ENCODE measurements at places on chromosomes 16 and 17.

DNA sequence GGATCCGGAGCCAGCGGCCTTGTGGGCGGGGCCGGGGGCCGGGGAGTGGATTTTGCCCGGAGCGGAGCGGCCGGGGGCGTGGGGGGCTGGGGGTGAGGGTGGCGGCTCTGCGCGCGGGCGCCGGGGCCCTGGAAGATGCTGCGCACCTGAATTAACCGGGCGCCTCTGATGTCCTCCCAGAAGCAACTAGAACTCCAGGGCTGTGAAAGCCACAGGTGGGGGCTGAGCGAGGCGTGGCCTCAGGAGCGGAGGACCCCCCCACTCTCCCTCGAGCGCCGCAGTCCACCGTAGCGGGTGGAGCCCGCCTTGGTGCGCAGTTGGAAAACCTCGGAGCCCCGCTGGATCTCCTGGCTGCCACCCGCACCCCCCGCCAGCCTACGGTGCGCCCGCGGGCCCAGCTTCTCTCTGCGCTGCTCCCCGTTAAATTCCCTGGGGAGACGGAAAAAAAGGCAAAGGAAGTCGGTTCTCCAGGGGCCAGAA lies 549 bp downstream of the SLC26A11 start:
- no peak for DNase-seq

- DNase-seq, result no peak
Measured at GRCh38 chr17:39553341-39553945, 54.3 kb downstream of the NEUROD2 start.

GRCh38 chr16:4534151-4534790 lies 4.3 kb downstream of the CDIP1 start:
- DNase-seq, result no peak

DNA sequence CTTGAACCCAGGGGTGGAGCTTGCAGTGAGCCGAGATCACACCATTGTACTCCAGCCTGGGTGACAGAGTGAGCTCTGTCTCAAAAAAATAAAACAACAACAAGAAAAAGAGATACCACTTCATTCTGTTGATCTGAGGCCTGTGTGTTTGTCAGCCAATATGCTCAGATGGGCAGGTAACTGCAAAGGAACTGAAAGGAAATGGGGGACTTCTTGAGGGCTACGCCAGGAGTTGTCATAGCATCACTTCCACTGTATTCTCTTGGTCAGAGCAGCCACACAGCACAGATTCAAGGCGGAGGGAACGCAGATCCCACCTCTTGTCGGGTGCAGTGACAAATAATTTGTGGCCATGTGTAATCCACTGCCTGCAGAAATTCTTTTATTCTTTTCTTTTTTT lies 73.9 kb upstream of the AKTIP start:
- no peak for DNase-seq

DNA sequence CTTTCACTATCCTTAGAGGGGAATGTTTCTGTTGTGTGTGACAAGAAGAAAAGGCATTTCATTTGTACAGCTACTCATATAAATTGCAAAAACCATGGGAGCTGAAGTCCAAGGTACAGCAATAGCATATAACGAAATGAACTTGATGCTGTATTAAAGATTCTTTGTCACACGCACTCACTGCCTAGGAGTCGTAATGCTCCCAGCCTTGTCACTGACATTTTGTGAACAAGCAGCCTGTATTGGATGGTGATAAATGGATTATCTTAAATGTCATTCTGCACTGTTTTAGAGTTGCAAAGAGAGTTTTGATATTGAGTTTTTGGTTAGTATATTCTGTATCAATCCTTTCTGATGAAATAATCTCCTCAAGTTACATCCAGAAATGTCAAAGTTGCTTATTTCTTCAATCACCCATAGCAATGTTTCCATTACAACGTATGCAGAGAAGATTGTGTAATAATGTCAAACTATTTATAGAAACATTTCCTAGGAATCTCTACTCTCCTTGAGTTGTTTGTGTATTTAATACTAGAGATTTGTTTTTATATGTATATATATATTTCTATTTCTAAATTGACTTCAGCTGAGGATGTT lies 270.6 kb downstream of the FTO start:
- DNase-seq, result no peak

DNA sequence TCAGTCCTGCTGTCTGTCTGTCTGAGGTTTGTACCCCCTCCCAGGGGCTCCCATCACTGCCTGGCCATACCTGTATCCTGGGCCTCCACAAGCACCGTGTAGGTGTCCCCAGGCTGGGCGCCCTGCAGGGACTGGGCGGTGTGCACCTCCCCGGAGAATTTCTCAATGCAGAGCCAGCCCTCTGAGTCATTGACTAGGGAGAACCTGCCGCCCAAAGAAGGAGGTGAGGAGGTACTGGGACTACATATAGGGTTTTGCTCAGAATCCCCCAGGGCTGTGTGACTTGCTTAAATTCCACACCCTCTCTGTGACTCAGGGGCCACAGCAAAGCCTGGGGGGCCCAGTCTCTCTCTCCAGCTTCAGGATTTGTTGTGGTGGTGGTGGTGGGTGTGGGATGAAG lies 7.6 kb downstream of the CDH16 start:
- no peak for DNase-seq

GRCh38 chr16:47528431-47528830 lies 67.3 kb downstream of the PHKB start:
- DNase-seq, result no peak

GRCh38 chr16:17396762-17397498 lies 73.8 kb downstream of the XYLT1 start:
- DNase-seq, result no peak

GRCh38 chr16:88731699-88732098 lies 25.4 kb downstream of the CTU2 start:
- no peak for DNase-seq

DNA sequence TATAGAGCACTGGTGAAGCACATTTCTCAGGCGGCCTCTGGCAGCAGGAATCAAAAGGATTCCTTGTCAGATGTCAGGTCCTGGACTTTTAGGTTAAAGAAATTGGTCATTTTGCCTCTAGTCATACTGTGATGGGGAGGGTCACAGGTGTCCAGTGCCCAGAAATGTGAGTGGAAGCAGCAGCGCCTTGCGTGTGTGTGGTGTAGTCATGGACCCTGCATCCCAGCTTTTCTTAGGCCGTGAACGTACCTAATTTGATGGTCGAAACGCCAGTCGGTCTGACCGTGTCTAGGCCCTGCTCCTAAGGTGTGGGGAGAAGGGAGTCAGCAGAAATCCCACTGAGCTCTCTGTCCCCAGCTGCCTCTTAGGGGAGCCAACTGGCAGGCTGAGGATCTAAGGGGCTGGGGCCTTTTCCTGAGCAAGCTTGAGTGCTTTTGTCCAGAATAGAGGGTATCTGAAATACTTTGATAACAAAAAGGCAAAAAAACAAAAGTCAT lies 32.0 kb downstream of the POLR3E start:
- DNase-seq, result no peak

DNA sequence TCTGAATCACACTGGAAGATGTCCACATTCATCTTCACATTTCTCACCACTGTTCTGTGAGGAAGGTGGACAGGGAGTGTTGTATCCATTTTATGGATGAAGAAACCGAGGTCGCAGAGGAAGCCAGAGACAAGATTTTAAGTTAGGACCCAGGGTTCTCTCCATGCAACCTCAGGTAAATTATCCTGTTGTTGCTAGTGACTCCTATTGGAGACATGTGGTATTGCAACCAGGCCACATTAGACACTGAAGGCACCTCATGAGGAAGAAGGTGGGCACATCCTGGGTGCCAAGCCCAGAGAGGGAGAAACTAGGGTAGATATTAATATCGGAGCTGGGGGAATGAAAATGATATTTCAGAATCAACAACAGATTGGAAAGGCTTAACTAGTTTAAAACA lies 8.5 kb upstream of the WNT9B start:
- DNase-seq, result no peak

Data from inflammatory macrophage (primary cell).